Stimulated activated memory B cell treated with anti-CD40 and anti-IgM and Interleukin-4, amounts not matched to agents 10 μg/mL and 1 μg/mL and 100 μg/mL, for 72 hours (primary cell): ENCODE measurements at places on chromosomes 11 and 22.
A peak's percentile ranks its signal among the peaks of the same experiment; 100 is the strongest.

GRCh38 chr22:49251371-49251770, 576.3 kb downstream of the BRD1 start:
- no peak for ATAC-seq

DNA sequence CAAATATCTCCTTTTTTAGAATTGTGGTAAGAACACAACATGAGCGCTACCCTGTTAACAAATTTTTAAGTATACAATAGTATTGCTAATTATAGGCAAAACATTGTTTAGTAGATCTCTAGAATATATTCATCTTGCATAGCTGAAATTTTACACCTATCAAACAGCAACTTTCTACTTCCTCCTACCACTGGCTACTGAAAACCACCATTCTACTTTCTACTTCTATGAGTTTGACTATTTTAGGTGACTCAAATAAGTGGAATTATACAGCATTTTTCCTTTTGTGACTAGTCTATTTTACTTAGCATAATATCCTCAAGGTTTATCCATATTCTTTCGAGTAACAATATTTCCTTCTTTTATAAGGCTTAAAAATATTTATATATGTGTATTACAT, 128.4 kb downstream of the FAM76B start:
- no peak for ATAC-seq

- no peak for ATAC-seq
Measured at GRCh38 chr22:45472426-45472825, 30.3 kb upstream of the FBLN1 start.

- no peak for ATAC-seq
Measured at GRCh38 chr11:34135439-34135838, 30.0 kb downstream of the NAT10 start.

DNA sequence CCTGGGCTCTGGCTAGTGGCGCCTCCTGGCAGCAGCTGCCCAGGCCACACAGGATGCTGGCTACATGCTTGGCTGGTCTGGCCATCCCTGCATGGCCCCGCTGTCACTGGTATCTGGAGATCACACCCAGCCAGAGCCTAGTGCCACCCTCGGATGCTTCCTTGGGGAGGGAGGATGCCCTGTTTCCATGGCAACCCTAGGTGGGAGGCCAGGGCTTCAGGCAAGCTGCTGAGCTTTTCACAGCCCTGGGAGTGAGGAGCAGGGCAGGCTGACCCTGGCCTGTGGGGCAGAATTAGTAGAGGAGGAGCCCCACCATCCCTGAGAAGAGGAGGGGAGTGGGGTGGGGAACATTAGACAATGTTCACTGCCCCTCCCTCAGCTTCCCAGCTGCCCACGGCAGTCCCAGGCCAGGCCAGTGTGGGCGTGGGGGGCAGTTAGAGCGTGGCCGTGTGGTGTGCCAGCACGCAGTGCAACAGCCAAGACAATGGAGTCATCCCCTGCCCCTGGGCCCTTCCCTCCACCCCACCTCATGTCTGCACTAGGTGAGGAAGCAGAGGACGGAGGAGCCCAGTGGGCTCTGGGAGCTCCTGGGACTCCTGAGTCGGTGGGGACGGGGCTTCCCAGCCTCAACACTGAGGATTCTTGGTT, 50.4 kb downstream of the PARVB start:
- ATAC-seq = no peak

DNA sequence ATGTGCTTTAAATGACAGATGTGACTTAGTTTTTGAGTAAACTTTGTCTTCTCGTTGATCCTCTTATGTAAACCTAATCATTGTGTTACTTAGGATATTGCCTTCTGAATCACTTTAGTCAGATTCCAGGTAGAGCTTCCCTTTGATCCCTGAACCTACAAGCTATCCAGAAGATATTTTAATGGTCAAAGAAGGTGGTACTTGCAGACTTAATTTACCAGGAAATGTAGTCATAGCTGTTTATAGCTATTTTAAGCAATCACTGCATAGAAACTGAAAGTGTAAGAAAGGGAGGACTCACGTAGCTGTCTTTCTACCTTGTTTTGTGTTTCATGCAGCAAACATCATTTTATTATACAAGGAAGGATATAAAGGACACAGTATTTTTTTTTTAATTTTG, 189.5 kb downstream of the DDX10 start:
- peak; percentile 58 for ATAC-seq

DNA sequence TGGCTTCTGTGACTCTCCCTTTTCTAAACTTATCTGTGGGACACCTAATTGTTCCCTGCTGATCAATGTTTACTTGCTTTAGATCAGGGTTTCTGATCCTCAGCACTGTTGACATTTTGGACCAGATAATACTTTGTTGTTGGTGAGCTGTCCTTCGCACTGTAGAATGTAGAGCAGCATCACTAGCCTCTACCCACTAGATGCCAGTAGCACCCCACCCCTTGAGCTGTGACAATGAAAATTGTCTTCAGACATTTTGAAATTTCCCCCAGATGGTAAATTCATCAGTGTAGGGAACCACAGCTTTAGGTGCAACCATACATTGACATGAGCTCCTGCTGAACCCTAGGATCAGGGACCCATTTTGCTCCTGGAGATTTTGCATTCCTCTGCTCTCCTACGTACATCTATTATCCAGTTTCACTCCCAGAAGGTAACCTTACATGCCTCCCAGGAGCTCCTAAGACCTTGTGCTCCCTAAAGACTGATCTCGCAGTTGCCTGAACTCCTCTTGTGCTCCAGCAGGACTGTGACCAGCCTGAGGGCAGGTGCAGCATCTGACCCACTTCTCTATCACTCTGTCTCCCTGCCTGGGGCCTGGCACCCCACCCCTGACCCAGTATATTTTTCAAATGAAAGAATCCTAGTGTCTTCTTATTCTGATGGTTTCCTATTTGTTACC, 107.8 kb downstream of the FAR1 start:
- ATAC-seq = no peak

DNA sequence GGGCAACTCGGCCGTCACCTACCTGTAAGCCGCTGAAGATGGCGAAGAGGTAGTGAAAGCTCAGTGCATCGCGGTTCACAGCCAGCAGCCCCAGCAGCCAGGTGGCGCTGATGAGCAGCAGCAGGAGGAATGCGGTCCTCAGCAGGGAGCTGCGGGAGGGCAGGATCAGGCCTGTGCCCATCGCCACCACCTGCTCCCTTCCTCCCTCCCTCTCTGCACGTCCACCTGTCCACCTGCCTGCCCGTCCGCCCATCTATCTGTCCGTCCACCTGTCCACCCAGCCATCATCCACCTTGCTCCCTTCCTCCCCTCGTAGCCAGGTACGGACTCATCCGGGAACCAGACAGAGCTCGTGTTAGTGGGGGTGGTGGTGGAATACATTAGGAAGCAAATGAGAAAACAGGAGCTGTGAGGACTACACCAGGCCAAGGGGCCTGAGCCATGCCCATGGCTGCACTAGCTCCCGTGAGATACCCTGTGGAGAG, 32.2 kb downstream of the TRMU start:
- ATAC-seq = peak; percentile 65

DNA sequence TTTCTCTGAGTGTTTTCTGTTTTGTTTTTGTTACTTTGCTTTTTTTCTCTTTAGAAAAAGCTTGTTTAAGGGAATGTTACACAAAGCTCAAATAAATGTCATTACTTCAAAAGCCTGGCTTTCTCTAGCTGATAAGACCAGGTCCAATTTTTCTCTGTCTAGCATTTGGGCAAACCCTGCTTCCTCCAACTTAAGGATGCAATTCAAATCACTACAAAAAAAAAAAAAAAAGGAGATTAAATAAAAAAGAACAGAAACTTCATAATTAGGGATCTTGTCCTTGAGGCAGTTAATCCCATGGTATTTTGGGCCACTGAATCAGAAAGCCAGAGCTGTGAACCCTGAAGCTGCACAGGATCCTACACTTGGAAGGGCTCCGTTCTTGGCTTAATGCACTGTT, 480.8 kb upstream of the KIRREL3 start:
- no peak for ATAC-seq
